Head of caudate nucleus (tissue), 42 donors: ENCODE measurements at places on chromosomes 5 and 9.
A peak's percentile ranks its signal among the peaks of the same experiment; 100 is the strongest.

DNA sequence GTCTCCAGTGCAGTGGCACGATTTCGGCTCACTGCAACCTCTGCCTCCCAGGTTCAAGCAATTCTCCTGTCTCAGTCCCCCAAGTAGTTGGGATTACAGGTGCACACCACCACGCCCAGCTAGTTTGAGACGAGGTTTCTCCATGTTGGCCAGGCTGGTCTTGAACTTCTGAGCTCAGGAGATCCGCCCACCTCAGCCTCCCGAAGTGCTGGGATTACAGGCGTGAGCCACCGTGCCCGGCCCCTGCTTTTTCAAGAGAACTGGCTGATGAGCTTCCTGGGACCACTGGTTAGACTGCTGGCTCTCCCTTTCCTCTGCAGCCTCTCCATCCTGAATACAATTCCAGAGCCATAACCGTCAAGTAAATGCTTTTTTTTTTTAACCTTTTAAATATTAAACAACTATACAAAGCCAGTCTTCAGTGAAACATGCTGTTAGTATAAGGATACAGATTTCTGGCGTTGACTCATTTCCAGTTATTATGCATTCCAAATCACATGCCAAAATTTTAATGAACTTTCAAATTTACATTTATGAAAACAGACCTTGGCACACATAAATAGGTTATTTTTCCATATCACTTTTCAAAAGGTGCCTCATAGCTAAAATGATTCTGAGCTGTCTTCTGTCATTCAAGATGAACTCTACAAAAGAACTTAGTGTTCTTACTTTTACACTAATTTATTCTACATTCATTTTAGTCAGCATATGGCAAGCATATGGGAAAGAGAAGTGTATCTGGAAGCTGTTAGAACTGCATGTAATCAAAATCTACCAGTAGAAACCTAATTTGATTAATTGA lies 116.0 kb downstream of the MLLT3 start:
- DNase-seq = no peak

DNA sequence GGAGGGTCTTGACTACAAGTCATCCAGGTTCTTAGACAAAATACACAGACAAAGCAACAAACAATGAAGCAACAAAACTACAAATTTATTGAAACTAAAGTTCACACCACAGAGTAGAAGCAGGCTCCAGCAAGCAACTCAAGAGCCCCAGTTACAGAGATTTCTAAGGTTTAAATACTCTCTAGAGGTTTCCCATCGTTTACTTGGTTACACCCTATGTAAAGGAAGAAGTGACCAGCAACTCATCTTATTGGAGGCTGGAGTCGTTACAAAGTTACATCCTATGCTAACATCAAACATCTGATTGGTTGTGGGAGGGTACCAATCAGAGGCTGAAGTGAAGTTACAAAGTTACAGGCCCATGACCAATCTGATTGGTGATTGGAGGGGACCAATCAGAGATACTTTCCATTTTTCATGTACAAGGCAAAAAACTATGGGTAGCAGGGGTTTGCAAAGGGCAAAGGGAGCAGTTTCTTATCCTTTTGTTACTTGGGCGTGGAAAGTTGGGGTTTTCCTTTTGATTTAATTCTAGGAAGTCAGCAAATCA lies 2292.6 kb upstream of the C9orf72 start:
- no peak for DNase-seq

DNA sequence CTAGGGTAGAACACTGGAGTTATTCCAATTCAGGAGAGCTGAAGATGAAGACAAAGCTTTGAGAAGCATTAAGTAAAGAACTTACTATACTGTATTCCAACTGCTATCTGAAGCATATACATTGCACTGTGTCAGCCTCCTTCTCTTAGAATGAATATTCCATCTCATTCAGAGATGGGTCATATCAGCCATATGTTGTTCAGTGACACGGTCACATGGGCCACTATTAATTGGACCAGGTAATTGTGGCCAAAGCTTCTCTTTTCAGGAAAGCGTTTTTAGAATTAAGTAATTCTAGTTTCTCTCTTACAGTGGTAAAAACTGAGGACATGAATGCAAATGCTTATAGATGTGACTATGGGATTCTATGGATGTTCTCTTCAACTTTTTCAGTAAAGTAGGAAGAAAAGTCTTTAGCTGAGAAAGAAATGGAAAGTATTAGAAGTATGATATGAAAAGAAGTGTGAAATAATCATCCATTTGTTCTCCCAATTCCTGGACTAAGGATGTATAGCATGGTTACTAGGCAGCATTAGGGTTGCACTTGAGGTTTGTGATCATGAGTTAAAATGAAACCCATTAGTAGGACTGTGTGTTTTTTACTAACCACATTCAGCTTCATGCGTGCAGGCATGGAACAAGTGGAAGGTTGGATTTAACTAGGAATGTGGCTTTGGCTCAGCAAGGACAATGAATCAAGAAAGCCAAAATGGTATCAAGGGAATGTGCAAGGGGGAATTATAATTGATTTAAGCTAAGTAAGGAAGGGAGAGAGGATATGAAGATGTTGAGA lies 40.9 kb downstream of the CETN3 start:
- DNase-seq = no peak

- no peak for DNase-seq
Measured at GRCh38 chr5:83277953-83278352, 193.6 kb upstream of the VCAN start.

DNA sequence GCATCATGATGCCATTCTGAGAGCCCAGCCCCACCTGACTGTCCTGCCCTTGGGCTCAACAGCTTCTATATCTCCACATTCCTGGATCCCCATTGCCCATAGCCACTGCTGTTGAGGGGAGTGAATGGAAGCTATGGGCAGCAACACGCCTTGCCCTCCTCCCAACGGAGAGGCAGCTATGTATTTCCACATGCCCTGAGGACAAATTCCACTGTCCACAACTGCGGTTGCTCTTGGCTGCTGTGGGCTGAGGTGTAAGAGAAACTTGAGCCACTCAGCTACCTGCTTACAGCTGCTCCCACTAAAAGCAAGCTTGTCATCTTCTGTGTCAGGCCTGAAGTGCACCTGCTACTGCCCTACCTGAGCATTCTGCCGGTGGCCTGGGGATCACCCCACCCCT lies 222.9 kb downstream of the PSAT1 start:
- DNase-seq = no peak

- DNase-seq = no peak
Measured at GRCh38 chr9:109254317-109254716, 66.5 kb downstream of the EPB41L4B start.

GRCh38 chr5:35094948-35095347 lies 47.2 kb upstream of the AGXT2 start:
- no peak for DNase-seq

- no peak for DNase-seq
Measured at GRCh38 chr5:133756756-133757155, 144.4 kb upstream of the FSTL4 start.

- peak; percentile 58 for DNase-seq
Measured at GRCh38 chr5:157265714-157266285, at the start of gene CYFIP2. Gene CYFIP2, plus strand, starts transcription at chr5:157266123. Its CDS starts 19,239 bp downstream, at chr5:157285362.

DNA sequence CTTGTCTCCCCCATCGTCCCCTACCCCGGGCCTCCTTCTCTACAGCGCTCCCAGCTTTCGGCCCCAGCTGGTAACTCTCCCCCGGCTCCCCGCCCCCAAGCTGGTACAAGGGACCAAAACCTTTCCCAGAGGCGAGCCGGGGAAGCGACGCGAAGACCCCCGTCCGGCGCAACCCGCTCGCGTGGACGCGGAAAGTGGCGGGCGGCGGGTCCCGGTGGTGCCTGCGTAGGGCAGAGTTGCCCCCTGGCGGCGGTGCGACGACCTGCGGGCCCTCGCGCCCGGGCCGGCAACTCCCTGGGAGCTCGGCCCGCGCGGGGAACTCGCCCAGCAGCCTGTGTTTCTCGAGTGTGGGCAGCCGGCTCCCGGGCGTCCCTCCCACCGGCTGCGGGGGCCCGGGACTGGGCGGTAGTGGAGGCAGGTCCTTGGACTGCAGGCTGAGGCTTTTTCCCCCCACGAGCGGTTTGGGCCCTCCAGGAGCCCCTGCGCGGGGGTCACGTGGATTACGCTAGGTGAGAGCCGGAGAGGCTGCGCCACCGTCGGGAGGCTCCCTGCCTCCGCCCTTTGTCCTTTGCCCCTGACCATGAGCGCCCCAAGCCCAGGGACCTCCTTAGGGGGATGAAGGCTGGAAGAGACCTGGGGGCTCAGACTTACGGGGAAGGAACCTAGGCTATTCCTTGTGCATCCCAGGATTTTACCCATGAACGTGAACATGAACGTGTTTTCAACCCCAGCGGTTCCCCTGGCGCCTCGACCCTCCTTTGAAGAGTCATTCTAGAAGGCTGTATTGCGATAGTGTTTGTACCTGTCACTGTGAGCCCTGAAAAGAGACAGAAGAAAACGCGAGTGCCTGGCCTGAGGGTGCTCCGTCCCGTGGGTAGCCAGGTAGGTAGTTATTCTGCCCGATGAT lies 2.9 kb upstream of the FOXD1 start:
- no peak for DNase-seq

- DNase-seq = no peak
Measured at GRCh38 chr9:87276327-87276841, 221.3 kb upstream of the DAPK1 start.

GRCh38 chr5:139642891-139643871 lies 5.0 kb upstream of the CXXC5 start:
- peak; percentile 23 for DNase-seq

- no peak for DNase-seq
Measured at GRCh38 chr9:389159-389558, 174.5 kb downstream of the DOCK8 start.

DNA sequence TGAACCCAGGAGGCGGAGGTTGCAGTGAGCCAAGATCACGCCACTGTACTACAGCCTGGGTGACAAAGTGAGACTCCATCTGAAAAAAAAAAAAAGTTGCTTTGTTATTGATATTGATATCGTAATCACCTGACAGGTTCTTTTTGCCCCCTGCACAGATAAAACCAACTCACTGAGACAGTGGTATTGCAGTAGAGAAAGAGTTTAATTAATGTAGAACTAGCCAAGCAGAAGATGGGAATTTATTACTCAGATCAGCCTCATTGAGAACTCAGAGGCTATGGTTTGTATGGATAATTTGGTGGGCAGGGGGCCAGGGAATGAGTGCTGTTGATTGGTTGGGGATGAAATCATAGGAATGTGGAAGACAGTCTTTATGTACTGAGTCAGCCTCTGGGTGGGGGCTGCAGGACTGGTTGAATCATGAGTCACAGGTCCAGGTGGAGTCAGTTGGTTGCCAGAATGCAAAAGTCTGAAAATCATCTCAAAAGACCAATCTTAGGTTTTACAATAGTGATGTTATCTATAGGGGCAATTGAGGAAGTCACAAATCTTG lies 35.8 kb upstream of the MEGF10 start:
- no peak for DNase-seq

DNA sequence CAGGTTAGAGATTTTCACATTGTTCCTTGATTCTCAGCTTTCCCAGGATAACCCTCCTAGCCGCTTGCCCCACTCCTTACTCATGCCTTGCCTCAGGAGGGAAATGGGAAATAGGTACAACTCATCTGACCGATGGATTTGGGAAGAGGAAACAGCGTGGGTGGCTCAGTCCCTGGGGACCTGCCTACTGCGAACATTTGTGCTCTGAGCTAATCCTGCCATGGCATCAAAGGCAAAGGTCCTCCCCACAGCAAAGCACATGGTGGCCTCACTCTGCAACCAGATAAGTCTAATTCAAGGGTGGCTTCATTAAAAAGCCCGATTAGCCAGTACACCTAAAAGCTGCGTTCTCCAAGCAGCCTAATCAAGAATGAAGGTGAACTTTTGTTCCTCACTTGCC lies 82.4 kb upstream of the ADRA1B start:
- no peak for DNase-seq

DNA sequence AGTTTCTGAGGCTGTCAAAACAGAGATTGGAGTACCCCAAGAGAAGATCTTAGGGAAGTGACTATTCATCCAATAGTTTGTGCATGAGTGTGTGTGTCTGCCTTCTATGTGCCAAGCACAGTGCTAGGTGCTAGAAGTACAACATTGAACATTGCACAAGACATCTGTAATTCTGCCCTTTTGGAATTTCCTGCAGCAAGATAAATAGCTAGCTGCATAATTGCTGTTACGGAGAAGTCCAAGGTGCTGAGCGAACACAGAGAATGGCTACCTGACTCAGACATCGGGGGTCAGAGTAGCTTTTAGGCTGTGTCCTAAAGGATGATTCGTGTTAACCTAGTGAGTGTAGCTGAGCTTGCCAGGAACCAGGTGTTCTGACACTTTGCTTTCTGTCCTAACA lies 44.8 kb downstream of the PAPPA start:
- DNase-seq = no peak

DNA sequence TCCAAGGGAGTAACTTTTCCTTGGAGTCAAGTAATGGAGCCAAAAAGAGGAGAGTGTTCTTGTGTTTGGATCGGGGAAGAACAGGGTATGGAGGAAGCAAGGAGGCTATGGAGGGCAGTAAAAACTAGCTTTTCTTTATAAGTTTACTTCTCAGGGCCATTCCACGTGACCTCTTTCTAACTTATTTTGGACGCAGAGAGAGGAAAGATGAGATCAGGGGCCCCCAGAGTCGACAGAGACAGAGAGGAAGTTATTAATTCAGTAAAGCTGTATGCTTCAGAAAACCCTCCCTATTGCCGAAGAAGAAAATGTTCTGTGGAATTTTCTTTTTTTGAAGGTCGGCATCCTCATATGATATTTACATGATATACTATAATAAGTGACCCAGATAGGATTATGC lies 233.8 kb upstream of the MPDZ start:
- no peak for DNase-seq

GRCh38 chr9:126373241-126373640 lies 46.6 kb downstream of the MVB12B start:
- DNase-seq = no peak

GRCh38 chr9:22119522-22120158 lies 110.5 kb upstream of the CDKN2B start:
- DNase-seq = no peak

DNA sequence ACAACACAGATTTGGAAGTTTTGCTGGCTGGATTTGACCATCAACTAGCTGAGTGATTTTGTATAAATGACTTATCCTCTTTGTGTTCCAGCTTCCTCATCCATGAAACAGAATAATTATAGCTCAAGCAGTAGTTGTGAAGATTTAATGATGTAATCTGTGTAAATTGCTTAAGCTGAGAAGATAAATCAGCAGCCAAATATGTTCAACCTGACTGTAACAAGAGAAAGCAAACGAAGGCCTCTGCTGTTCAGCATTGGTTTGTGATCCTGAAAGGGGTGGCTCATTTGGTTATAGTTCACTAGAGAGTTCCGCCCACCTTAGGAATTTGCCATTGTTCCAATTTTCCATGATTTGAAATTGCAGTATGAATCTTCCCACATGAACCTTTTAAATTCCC lies 75.7 kb upstream of the CCDC112 start:
- no peak for DNase-seq

DNA sequence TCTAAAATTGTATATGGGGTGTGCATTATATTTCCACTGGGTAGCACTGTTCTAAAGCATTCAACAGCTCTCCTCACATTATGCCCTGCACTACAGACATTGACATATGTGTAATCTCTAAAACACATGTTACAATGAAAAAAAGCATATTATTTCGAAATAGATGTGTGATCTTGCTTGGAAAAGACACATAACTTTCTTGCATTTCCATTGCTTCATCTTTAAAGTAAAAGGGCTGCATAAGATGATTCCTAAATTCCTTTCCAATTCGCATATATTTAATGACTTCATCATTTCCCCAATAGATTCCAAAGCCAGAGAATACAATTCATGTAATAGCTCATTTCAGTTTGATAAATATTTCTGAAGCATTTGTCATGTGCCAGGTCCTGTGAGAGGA lies 566.9 kb downstream of the PDE4D start:
- no peak for DNase-seq

- no peak for DNase-seq
Measured at GRCh38 chr5:50846261-50846660, 179.8 kb downstream of the PARP8 start.

GRCh38 chr9:123871781-123872180 lies 58.1 kb downstream of the DENND1A start:
- DNase-seq = peak; percentile 55
